ENCODE measurements at places on chromosomes 16 and 17. TPM values are rescaled to one million over a fixed set of nuclear protein-coding genes. Genes with fewer than 3 reads are reported as not detected.

PPP1R1B gene
- 161 TPM for total RNA-seq

SRL gene
- total RNA-seq = 0.85 TPM

OTOA gene
- total RNA-seq = not detected

GNG13 gene
- not detected for total RNA-seq

HS3ST4 gene
- not detected for total RNA-seq

All from Peyer's patch (tissue), 4 donors.